ENCODE measurements at places on chromosomes 16 and 17. TPM values are rescaled to one million over a fixed set of nuclear protein-coding genes. Genes with fewer than 3 reads are reported as not detected.
A peak's percentile ranks its signal among the peaks of the same experiment; 100 is the strongest.

The ALKBH5 gene
- total RNA-seq: 103 TPM

The ITGB3 gene
- 0.35 TPM for total RNA-seq

The SARM1 gene
- 1.7 TPM for total RNA-seq

The UMOD gene
- not detected for total RNA-seq

The SULT1A3 gene
- total RNA-seq: 6.5 TPM

The GFER gene
- total RNA-seq: 75.1 TPM

DNA sequence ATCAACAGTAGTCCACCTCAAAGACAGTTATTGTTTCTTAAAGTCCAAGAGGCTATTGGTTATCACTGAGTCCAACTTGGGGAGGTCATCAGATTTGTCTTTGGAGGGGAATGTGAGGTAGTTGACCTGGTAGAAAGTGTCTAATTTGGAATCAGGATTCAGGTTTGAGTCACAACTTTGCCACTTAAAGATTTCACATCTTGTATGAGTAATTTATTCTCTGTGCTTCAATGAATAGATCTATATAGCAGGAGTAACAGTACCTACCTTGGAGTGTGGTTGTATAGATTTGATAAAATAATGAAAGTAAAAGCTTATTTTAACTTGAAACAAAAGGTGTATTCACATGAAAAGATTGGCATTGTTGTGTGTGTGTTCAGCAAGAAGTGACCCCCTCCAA lies 119.3 kb upstream of the TBX2 start:
- DNase-seq: no peak

- DNase-seq: no peak
Observed at GRCh38 chr16:78742501-78743283, 643.2 kb downstream of the WWOX start.

DNA sequence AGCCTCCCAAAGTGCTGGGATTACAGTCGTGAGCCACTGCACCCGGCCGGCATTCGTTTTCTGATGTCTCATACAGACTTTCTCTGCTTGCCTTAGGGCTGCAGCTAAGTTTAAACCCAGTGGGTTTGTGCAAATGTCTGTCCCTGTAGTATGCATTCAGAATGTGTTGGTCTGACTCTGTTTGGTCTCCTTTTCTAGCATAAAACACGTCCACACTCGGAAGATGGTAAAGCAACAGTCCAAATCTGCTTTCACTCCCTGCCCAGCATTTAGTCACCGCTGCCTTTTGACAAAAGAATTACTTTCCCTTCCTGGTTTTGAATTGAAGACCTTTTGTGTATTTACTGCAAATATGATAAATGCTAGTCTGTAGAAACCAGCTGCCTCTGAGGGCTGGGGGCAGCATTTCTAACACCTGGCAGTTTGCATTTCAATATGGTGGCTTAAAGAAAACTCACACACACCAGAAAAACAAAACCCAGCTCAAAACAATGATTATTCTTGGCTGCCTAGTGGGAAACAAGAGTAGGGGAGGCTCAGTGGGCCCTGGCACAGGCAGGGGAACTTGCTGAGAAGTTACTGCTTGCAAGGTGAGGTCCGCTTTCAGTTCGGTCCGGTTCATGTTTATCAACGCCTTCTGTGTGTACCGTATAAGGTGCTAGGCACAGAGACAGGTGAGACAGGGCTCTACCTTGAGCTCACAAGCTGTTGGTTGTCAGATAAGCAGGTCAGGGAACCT lies 56.9 kb downstream of the MSI2 start:
- DNase-seq: peak; percentile 45

- DNase-seq: peak; percentile 37
Observed at GRCh38 chr16:47311738-47312505, 148.9 kb downstream of the ITFG1 start.

- DNase-seq: no peak
Observed at GRCh38 chr17:63365366-63366240, 80.5 kb downstream of the CYB561 start.

GRCh38 chr17:50270435-50271362 lies 3.6 kb upstream of the TMEM92 start:
- peak; percentile 73 for DNase-seq

GRCh38 chr17:51796026-51796425 lies 362.5 kb downstream of the CA10 start:
- DNase-seq: no peak

GRCh38 chr16:1182316-1182671 lies 29.4 kb downstream of the CACNA1H start:
- DNase-seq: peak; percentile 74

DNA sequence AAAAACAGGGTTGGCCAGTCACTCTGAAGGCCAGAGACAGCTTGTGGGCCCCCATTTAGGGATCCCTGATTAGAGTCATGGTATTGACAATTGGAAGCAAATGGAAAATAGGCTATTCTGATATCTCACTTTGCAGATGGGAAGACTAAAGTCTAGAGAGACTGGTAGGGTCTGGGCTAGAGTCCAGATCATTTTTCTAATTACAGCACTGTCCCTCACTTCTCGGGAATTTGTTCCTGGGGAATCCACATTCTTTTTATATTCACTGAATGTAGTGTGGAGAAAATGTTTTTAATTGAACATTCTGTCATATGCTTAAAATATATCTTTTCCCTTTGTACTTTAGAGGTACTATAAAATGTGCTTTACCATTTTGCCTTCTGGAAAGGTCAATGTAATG lies 1.1 kb downstream of the KATNIP start:
- no peak for DNase-seq

DNA sequence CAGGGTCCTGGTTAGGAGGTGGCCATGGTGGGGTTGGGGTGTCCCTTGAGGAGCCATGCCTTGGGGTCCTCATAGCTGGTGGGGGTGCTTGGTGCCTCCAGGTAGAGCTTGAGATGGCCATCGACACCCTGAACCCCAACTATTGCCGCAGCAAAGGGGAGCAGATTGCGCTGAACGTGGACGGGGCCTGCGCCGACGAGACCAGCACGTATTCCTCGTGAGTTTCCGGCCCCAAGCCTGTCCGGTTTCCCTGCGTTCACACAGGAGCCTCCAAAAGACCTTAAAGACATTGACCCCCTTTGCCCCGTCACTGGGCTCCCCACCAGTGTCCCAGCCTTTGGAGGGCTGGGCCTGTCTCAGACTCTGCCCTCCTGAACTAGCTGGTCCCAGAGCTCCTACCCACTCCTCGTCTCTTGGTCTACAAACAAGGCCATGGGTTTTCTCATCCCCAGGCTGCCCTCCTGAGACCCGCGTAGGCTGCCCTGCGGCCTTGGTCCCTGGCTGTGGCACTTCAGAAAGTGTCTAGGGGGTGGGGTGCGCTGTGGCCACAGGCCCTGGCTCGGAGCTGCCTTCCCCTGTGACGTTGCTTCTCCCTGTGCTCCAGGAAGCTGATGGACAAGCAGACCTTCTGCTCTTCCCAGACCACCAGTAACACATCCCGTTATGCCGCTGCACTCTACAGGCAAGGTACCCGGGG lies 11.8 kb downstream of the POLR3E start:
- DNase-seq: no peak

- peak; percentile 97 for DNase-seq
Observed at GRCh38 chr17:45394913-45395568, 37.6 kb downstream of the ARHGAP27 start.

- no peak for DNase-seq
Observed at GRCh38 chr16:28193530-28194423, 18.0 kb downstream of the XPO6 start.

DNA sequence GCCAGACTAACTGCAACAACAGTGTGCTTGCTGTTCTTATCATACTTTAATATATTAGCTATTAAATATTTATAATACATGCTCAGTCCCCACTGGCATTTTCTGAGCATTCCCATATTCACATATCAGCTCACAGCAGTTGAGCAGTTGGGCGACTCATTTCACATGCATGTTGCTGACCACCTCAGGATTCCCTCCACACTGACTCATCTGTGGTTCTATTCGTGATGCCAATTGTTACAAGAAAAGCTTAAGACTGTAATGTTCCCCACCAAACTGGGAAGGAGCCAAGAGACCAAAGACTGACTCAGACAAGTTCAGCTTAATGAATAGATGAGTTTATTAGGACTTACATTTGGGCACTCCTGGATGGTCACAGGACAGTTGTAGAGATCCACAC lies 100.3 kb upstream of the KIF2B start:
- no peak for DNase-seq

- DNase-seq: peak; percentile 49
Observed at GRCh38 chr16:74264811-74265210, 31.8 kb upstream of the PSMD7 start.

DNA sequence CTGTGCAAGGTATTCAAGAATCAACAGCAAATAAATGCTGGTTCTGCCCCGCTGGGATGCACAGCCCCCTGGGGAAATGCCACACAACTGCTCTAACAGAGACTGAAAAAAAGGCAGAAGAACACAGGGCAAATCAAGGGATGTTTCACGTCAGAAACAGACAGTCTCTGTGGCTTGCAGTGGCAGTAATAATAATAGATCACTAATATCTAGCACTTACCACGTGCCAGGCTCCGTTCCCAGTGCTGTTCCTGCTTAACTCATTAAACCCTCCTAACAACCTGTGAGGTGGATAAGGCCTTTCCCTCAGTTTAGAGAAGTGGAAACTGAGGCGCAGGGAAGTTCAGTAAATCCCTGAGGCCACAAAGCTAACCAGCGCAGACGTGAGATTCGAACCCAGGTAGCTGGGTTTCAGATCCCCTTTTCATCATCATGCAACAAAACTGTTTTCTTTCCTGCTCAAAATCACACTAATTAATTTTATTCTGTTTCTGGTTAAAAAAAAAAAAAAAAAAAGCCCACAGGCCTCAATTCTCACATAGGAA lies 36.7 kb downstream of the ARHGAP17 start:
- DNase-seq: no peak
